ENCODE measurements at places on chromosomes 2 and 18.

DNA sequence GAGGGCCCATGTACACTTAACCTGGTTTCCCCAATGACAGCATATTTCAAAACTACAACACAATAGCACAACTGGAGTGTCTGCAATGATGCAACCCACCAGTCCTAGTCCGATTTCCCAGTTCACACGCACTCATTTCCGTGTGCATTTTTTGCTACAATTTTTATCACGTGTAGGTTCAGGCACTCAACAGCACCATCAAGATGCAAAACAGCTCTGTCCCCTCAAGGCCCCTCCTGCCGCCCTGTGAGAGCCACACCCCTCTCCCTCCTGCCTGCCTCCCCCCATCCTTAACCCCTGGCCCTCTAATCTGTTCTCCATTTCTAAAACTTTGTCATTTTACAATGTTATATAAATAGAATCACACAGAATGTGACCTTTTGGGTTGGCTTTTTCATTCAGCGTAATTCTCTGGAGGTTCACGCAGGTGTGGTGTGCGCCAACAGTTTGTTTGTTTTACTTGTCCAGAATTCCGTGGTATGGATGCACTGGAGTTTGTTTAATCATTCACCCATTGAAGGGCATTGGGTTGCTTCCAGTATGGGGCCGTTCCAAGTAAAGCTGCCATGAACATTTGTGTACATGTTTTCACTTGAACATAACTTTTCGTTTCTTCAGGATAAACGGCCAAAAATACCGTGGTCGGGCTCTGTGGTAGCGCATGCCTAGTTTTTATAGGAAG lies 8.4 kb downstream of the KCNIP3 start:
- DNase-seq = no peak

GRCh38 chr2:86035376-86035882 lies 70.3 kb downstream of the POLR1A start:
- no peak for DNase-seq

- no peak for DNase-seq
Observed at GRCh38 chr2:26650713-26651469, 9.7 kb upstream of the CIB4 start.

- no peak for DNase-seq
Observed at GRCh38 chr18:23114171-23114881, 21.0 kb upstream of the CABLES1 start.

DNA sequence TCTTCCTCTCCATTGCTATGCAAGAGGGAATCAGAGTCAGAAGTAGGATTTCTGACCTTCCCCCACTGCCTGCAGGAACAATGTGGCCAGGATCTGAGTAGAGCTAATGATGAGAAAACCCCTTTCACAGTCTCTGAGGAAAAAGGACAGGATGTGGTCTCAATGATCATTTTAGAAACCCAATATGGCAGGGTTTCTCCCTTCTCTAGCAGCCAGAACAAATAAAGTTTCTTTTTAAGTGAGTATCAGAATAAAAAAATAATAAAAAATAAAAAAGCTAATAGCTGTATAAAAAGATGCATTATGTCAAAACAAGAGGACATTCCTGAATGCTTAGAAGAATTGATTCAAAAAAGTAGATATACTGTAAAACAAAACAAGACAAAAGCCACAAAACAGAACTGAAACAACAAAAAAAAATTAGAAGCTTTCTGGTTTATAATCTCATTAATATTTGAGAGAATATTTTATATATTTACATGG lies 1124.9 kb upstream of the ZEB2 start:
- no peak for DNase-seq

DNA sequence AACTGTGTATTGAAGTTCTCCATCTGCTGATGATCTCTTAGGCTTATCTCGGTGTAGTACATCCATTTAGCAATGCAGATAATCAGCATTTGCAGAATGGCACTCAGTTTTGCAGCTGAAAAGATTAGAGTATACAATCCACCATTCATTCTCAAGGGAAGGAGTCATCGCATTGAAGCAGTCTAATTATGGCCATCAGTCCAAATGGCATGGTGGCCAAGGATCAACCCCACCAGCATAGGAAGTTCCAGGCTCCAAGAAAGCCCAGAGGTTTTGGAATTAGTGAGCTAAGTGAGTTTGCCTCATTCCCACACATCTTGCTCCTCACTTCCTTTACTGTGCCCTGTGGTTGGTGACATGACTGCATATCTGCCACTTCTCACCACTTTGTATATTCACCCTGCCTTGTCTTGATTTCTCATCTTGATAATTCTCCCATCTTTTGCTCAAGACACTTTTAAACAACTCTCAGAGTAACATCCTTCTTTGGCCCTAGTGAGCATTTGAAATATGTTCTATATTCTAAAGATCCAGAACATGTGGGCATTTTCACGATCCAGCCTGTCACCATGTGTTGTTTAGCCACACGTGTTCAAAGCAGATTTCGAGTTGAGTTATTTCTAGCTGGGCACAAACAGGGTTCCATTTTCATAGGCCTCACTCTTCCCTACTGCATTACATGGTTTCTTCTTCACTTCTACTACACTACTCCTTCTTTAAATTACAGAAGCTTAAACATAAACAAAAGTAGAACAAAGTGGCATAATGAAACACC lies 1119.8 kb downstream of the TSN start:
- DNase-seq = no peak

DNA sequence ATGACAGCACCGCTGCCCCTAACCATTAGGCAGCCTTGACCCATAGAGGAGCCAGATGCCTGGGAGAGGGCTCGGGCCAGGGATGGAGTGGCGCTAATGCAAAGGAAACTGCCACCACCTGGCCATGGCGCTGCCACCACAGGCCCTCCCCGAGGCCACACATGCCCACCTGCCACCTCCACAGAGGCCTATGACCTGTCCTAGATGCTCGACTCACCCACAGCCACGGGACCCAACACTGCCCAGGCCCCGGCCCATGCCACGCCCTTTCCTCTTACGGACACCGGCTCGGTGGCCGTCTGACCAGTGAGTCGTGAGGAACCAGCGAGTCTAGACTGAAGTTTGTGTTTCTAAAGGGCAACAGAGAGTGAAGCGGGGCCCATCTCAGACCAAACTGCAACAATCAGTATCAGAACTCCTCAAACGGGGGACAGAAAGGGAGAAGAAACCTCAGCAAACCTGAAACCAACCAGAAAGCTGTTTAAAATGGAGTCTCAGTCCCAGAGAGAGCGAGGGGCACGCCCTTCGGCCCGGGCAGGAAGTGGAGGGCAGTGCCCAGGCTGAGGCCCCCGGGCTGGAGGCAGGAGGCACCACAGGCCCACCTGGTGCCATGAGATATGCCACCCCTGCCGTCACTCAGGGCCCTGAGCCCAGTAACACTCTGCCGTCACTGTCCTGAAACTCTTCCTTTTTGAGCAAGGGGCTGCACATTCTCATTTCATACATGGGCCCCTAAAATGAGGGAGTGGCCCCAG lies 711 bp downstream of the GPR17 start:
- DNase-seq = no peak
